Activated naive CD8-positive, alpha-beta T cell treated with anti-CD3 and anti-CD28 coated beads for 36 hours (primary cell): ENCODE measurements at places on chromosomes 5 and 9. TPM values are rescaled to one million over a fixed set of nuclear protein-coding genes. Genes with fewer than 3 reads are reported as not detected.

IL13 gene
- total RNA-seq, result 0.44 TPM

TMEM252 gene
- not detected for total RNA-seq

RALGDS gene
- 51.9 TPM for total RNA-seq

KCNIP1 gene
- total RNA-seq, result not detected

DOCK8 gene
- 132 TPM for total RNA-seq

- peaks cover 29% of the 10 kb centered on the region for H3K27me3 ChIP-seq
- H3K4me3 ChIP-seq, result no peak overlapping the region
- H3K27ac ChIP-seq, result no peak overlapping the region
Measured at GRCh38 chr5:59813761-59814536, 79.6 kb downstream of the PDE4D start.

DNA sequence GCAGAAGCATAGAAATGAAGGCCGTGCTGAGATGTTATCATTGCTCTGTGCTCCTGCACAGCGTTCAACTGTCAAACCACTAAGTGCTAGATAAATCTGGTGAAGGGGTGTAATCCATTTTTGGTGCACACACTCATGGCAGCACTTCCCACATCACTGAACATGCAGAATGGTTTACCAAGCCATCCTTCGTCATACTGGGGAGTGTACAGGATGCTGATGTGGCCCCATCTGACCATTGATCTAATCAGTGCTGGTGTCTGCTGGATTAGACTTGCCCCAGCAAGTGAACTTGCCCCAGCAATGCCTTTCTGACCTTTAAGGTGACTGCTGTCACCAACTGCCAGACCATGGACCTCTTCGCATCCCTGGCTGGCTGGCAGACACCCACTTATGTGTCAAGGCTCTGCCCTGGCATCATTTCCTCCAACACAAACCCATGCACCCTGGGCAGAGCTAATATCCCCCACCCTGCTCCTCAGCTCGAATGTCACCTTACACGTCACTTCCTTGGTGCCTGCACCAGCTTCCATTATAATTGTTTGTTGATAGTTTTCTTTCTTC lies 4.2 kb upstream of the SEMA4D start:
- peak overlapping the region; percentile 56 for H3K4me3 ChIP-seq
- H3K4me1 ChIP-seq, result peaks cover 64% of the 10 kb centered on the region
- DNase-seq, result peak; percentile 36
- no peaks in the 10 kb centered on the region for H3K27me3 ChIP-seq
- peaks cover under 1% of the 10 kb centered on the region for H3K36me3 ChIP-seq

DNA sequence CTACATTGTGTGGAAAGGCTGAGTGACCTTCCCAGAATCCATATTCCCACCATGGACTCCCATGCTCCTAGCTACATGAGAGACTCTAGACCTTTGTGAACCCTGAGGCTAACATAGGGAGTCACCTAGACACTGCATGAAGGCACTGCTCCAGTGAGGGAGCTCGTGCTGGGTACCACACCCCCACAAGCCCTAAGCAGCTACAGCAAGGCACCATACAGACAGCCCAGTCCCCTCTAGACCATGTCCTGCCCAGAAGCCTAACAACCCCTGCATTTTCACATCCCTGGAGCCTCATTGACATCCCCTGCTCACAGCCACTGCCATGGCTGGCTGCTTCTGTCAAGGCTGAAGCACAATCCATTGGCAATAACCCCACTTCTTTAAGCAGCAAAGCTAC lies 176.5 kb upstream of the CTNND2 start:
- H3K4me3 ChIP-seq, result no peak overlapping the region
- H3K4me1 ChIP-seq, result no peaks in the 10 kb centered on the region
- no peak for DNase-seq
- H3K27ac ChIP-seq, result no peak overlapping the region
- H3K36me3 ChIP-seq, result no peaks in the 10 kb centered on the region

DNA sequence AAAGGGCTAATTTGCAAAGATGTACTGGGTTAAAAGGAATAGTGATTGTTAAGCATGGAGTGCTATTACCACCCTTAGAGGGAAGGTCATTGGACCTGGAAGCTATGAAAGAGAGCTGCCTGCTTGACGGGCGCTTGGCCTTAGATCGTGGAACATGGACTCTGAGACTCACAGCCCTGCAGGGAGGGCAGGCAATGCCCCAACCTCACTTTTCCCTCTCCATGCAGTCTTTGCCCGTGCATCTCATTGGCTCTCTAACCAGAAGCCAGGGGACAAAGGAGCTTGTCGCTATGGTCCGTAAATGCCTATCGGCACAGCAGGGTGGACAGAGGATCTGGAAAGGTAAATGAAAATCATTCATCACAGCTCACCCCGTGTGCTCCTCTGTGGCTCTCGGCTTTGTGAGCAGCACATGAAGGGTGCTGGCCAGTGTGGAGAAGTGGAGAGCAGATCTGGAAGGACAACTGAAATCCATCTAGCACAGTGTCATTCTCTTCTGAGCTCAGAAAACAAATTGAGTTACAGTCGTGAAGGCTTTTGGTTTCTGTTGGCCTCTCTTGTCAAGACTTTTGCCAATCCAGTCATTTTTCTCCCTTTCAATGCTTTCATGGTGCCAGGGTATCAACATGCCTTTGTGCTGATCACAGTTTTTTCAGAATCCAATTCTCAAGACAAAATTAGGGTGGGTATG lies 186.2 kb downstream of the SNX18 start:
- no peaks in the 10 kb centered on the region for H3K27me3 ChIP-seq
- DNase-seq, result no peak
- H3K4me1 ChIP-seq, result peaks cover 2% of the 10 kb centered on the region
- H3K4me3 ChIP-seq, result no peak overlapping the region
- no peaks in the 10 kb centered on the region for H3K36me3 ChIP-seq
- H3K27ac ChIP-seq, result no peak overlapping the region

GRCh38 chr5:10455277-10455670 lies 13.6 kb downstream of the ROPN1L start:
- DNase-seq, result no peak
- H3K27ac ChIP-seq, result no peak overlapping the region
- no peak overlapping the region for H3K4me3 ChIP-seq
- no peaks in the 10 kb centered on the region for H3K4me1 ChIP-seq
- no peaks in the 10 kb centered on the region for H3K27me3 ChIP-seq

DNA sequence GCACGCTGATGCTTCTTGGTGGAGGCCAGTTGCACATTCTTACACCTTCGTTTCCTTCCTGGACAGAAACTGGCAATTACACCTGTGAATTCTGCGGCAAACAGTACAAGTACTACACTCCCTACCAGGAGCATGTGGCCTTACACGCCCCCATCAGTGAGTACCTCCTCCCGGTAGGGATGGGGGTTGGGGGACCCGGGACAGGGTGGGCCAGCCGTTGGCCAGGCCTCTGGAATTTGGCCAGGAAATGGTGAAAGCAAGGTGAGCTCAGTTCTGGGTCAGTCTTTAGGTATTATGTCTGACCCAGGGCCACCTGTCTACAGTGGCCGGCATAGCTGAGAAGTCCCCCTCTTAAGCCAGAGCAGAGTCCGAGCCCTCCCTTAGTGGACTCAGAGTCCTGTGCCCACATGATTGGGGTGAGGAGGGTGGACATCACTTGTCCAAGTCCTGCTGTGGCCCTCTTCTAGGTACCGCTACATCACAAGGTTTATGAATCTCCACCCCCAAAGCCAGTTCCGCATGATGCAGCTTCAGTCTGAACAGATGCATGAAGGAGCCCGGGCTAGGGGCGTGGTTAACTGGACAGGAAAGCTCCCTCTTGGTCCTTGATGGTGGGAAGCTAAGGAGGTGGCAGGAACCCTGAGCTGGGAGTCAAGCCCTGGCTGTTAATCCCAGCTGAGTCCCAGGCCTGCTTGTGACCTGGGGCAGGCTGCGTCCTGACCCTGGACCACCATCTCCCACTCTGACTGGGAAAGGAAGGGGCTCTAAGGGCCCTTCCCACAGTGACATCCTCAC lies 61.3 kb downstream of the AMBP start:
- H3K4me3 ChIP-seq, result no peak overlapping the region
- no peak for DNase-seq
- H3K4me1 ChIP-seq, result no peaks in the 10 kb centered on the region
- H3K27ac ChIP-seq, result no peak overlapping the region
- H3K36me3 ChIP-seq, result no peaks in the 10 kb centered on the region
- H3K27me3 ChIP-seq, result no peaks in the 10 kb centered on the region

DNA sequence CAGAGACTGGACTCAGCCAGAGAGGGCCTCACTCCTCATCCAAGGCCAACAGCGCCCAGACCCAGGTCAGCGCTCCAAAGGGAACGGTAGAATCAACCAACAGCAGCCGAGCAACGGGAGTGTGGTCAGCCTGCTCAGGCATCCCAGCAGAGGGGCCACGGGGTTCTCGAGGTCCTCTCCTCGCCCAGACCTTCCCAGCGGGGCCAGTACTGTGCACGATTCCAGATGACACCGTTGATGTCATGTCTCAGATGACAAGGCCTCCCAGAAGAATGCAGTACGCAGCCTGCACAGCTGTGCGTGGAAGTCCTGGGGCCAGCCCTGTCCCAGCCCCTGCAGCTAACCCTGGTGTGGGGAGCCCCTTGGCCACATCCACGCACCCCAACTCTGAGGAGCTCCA lies 141.0 kb upstream of the PPP1R26 start:
- H3K27me3 ChIP-seq, result peaks cover 4% of the 10 kb centered on the region
- H3K27ac ChIP-seq, result no peak overlapping the region
- no peaks in the 10 kb centered on the region for H3K4me1 ChIP-seq

GRCh38 chr5:107300721-107301327 lies 369.9 kb downstream of the EFNA5 start:
- no peak overlapping the region for H3K4me3 ChIP-seq
- H3K27ac ChIP-seq, result no peak overlapping the region
- no peaks in the 10 kb centered on the region for H3K4me1 ChIP-seq
- no peak for DNase-seq
- peaks cover 6% of the 10 kb centered on the region for H3K27me3 ChIP-seq

DNA sequence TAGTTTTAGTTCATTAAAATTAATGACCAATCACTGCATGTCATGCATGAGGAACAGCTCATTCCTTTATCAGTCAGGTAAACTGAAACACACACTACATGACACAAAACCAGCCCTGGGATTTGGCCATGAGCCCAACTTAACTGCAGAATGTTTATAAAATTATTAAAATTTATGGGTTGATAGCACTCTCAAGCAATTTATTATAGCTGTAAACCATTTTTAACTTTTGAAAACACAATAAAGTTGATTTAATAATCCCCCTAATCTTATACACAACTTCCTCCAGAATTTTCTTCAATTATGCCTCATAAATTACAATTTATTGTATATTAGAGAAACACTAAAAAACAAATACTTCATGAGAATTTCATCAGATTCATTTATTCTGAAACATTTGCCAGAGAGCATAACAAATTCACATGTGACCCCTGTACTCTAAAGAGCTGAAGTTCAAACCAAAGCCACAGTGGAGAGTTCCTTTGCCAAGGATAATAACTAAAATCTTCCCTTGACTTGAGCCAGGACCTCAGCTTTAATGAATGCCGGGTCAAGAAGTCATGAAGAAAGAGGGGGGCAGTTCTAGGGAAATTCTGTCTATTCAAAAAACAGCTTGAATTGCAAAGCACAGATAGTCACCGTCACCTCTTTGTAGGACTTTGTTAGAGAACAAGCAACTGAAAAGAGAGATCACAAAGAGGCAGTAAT lies 763.7 kb upstream of the GRAMD2B start:
- no peak overlapping the region for H3K27ac ChIP-seq
- DNase-seq, result no peak
- H3K4me1 ChIP-seq, result no peaks in the 10 kb centered on the region

- H3K4me1 ChIP-seq, result no peaks in the 10 kb centered on the region
- no peak overlapping the region for H3K27ac ChIP-seq
- no peaks in the 10 kb centered on the region for H3K36me3 ChIP-seq
- no peak for DNase-seq
- no peaks in the 10 kb centered on the region for H3K27me3 ChIP-seq
Measured at GRCh38 chr5:37954561-37954960, 114.7 kb upstream of the GDNF start.

DNA sequence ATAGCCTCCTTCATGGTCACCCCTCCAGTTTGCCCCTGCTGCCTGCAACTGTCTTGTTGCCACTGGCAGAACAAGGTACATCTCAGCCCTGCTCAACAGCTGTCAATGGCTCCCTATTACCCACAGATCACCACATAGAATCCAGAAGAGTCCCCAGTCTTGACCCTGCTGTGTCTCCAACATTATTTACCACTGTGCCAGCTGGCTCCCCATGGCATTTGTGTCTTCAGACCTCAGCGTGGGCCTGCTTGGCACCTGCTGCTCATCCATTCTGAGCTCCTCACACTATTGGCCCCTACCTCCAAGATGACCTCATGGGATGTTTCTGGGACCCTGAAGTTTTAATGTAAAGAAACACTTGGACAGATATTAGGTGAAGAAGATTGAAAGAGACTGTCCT lies 201.9 kb downstream of the HSPA4 start:
- H3K4me1 ChIP-seq, result peaks cover 8% of the 10 kb centered on the region
- no peak for DNase-seq
- no peak overlapping the region for H3K4me3 ChIP-seq
- H3K36me3 ChIP-seq, result no peaks in the 10 kb centered on the region
- no peaks in the 10 kb centered on the region for H3K27me3 ChIP-seq
- H3K27ac ChIP-seq, result no peak overlapping the region

DNA sequence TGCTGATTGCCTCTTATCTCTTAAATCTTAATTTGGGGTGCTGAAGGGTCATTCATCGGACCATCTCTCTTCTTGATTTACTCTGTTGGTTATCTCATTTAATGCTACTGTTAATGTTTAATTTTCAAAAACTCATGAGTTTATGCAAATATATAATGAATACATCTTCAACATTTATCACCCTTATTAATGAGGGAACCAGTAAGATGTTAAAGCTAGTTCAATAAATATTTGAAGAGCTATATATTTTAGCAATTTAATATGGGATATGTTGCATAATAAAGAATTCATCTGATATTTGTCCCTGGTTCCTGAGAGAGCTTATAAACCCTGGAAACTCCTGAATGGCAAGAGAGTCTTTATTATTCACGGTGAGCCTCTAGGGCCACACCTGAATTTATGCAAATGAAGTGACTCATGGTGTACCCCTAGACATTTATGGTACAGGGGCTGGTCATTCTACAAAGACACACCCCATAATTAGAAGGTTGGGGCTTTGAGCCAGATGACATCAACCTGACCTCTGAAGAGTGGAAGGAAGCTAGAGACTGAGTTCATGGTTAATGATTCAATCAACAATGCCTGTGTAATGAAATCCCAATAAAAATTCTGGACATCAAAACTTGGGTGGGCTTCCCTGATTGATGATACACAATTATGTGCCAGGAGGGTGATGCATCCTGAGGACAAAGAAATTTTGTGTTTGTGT lies 339.5 kb upstream of the ZNF608 start:
- H3K27ac ChIP-seq, result no peak overlapping the region
- H3K4me3 ChIP-seq, result no peak overlapping the region

GRCh38 chr5:143235423-143235822 lies 168.1 kb downstream of the NR3C1 start:
- DNase-seq, result no peak
- H3K27ac ChIP-seq, result no peak overlapping the region
- no peak overlapping the region for H3K4me3 ChIP-seq
- H3K36me3 ChIP-seq, result no peaks in the 10 kb centered on the region
- H3K4me1 ChIP-seq, result peaks cover 8% of the 10 kb centered on the region

DNA sequence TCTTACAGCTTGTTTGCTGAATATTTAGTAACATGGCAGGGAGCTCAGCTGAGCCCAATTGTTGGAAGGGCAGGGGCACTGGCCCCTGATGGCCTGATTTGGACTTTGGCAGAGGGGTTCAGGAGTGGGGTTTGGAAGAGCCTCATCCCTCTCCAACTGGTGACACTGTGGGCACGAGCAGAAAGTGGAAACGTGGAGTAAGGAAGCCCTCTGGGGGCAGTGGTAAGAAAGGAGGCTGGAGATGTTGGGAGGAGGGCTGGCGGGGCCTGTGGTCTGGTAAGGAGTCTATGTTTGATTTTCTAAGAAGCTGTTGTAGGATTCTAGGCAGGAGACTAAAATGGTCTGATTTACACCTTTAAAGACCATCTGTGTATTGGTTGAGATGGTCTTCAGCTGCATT lies 208.9 kb downstream of the HSPA4 start:
- H3K27ac ChIP-seq, result no peak overlapping the region
- peaks cover 19% of the 10 kb centered on the region for H3K4me1 ChIP-seq
- H3K36me3 ChIP-seq, result no peaks in the 10 kb centered on the region
- H3K4me3 ChIP-seq, result no peak overlapping the region
- no peaks in the 10 kb centered on the region for H3K27me3 ChIP-seq
- DNase-seq, result no peak
